ENCODE measurements at places on chromosomes 5 and 9.

DNA sequence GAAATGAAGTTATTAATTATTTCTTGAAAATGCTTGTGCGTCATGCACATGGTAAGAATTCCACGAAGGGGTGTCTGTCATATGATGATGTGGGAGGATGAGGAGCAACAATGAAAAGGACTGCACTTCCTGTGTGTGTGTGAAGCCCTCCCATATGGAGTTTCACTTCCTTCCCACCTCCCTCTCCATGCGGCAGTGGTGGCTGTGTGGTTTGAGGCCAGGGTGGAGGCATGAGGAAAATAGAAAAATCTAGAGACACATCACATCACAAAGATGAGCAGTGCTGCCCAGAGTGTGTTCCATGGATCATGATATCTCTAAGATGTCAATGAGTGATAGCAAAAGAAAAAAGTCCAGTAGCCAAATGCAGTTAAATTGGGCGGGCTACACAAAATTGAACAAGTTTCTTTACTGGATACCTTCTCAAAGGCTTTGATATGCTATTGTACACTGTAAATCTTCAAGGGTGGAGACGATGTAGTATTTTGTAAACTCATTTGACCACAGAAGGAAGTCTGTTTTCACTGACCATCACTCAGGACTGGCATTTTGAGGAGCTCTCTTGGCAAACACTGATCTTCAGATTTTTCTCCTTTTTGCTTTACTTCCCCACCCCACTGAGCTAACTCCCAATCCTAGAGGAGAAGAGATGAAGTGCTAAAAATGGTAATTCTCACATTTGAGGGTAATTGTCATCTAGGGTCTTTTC, 55.7 kb upstream of the EQTN start:
- no peak for DNase-seq

DNA sequence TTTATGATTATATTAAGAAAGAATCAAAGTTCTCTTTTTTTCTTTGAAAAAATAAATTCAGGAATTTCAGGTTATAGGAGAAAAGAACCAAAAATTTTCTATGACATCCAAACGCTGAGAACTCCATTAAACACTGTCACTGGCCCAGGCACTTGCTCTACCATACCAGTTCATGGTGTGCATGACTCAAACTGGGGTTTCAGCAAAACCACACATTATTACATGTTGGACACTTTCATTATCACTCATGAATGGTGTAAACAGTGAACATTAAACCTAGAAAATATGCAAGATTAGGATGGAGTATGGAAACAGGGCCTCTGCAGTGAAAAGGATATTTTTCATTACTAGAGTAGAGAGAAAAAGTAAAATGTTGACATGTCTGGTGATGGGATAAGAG, 369.9 kb upstream of the FAM174A start:
- DNase-seq, result no peak

DNA sequence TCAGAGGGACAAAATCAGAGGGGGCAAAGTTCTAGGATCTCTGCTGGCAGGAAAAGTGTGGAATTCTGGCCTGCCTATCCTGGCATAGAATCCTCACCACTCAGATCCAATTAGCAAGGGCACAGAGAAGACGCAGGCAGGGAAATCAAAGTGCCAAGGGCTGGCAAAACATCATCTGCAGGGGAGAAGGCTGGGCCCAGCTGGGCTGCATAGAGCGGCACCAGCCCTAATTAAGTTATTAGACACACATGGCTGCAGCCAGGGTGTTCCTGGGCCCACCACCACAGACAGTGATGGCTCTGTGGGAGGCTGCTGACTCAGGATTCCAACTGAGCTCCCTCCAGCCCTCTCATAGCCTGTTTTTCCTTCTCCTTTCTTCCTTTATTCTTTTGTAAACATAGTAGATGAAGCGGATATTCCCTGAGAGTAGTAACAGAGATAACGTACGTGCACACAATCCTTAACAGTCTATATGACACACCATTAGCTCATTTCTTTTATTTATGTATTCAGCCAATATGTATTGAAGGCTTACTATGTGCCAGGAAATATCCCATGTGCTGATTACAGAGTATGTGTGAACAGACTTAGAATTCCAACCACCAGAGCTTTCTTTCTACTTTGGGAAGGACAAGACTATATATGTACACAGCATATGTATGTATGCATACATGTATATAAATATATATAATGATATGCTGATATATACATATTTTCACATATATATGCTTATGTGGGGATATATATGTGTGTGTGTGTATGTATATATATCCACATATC, 236.1 kb downstream of the ASTN2 start:
- peak; percentile 37 for DNase-seq

- no peak for DNase-seq
These were observed 255.2 kb downstream of the AOPEP start for GRCh38 chr9:94981723-94982090.

- no peak for DNase-seq
These were observed 17.7 kb downstream of the EFNA5 start for GRCh38 chr5:107652839-107653607.

Data from astrocyte of the cerebellum (primary cell).